ENCODE measurements at places on chromosomes 2 and 18.

- DNase-seq, result no peak
These were observed 37.8 kb upstream of the EFEMP1 start for GRCh38 chr2:55961318-55961911.

GRCh38 chr2:173750353-173750801, 214.8 kb downstream of the SP3 start:
- DNase-seq, result no peak

DNA sequence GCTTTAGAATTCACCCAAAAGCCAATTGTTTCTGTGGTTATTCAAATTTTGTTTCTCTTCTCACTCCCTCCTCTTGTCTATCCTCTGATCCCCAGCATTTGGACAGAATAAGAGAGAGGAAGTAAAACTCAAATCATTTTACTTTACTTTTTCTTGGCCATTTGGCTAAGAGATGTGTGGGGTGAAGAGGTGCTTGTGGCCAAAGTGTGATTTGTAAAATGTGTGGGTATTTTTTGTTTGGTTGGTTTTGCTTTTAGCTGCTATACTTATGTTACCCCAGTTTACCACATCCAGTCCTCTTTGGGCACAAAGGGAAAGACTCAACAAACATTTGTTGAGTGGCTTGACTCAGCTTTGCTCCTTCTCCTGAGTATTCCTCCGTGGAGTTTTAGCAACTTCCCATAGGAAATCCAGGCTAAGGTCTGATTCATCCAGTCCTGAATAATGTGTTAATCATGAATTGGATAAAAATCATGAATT, 109.1 kb upstream of the CYP1B1 start:
- peak; percentile 77 for DNase-seq

- DNase-seq, result no peak
These were observed 114.4 kb downstream of the NCK2 start for GRCh38 chr2:105858868-105859693.

DNA sequence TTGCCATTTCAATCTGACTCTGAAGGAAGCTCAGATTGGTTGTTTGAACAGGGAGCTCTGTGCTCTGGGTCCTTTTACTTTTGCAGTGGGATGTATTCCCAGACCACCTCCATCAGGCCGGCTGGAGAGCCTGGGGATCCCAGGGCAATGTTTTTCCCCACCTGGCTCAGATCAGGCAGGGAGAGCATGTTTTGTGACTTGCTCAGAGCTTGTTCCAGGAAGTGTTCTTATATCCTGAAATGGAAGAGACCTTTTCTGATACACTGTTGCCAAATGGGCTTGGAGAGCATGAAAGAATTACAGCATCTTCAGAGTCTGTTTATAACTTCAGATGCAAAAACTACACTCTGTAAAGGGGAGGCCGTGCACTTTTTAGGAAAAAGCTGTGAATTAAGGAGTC, 56.0 kb downstream of the LIPG start:
- DNase-seq, result no peak

DNA sequence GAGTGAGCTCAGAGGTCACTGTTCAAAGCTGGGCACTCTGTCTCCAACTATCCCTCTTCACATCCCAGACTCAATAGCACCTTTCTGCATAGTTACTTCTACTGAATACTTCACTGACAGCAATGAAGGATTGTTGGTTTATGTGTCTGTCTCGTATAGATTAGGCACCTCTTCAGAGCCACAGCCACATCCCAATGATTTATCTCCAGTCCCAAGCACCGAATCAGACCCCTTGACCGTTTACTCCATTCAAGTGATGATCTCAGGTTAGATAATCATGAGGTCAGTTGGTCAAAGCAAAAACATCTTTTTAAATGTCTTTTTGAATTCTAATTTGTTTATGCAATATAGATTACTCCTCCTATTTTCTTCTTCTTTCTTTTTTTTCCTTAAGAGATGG, 14.7 kb downstream of the NEDD4L start:
- DNase-seq, result no peak

GRCh38 chr2:118294063-118294462, 205.8 kb downstream of the INSIG2 start:
- DNase-seq, result no peak

- no peak for DNase-seq
These were observed 25.1 kb downstream of the ANXA4 start for GRCh38 chr2:69767034-69767433.

- DNase-seq, result no peak
These were observed 22.0 kb upstream of the POLR1B start for GRCh38 chr2:112520234-112520783.

GRCh38 chr2:140654565-140654964, 1476.3 kb downstream of the LRP1B start:
- no peak for DNase-seq

DNA sequence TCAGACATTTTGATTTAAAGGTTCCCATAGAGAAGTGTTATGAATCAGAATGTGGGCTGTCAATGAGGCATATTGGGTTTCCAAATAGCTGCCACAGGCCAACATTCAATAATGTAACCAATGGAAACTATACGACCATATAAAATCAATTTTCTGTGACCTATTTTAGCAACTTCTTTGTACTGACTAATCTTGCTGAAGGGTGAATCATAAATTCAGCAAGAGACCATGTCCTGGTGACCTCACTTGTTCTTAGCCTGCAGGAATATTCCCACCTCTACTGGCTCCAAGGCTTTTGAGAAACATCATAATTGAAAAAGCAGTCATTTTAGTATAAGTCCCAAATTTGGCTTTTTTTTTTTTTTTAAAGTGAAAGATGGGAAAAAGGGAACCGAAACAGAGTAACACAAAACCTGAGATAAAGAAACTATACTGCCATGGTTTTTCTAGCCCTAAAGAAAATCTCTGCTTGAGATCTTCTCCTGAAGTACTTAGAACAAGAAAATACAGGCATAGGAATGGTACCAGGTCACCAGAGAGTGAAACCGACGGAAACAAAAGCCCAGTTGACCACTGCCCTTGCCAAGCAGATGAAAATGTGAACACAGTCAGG, 32.1 kb downstream of the PLEKHM3 start:
- DNase-seq, result no peak

DNA sequence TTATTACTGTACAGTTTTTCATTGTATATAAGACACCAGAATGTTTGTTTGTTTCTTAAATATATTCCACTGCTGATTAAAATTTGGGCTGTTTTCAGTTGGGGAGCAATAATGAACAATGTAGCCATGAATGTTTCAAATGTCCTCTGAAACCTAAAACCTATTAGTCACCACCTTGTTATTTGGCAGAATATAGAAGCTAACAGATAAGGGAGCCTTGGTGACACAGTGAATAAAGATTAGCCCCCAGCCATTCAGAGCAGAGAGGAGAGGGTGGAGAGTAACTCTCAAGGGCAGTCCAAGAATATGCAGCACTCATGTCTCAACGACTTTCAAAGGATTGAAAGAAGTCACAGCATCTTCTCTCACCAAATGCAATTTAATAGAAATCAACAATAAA, 43.1 kb upstream of the ATP8B1 start:
- no peak for DNase-seq

DNA sequence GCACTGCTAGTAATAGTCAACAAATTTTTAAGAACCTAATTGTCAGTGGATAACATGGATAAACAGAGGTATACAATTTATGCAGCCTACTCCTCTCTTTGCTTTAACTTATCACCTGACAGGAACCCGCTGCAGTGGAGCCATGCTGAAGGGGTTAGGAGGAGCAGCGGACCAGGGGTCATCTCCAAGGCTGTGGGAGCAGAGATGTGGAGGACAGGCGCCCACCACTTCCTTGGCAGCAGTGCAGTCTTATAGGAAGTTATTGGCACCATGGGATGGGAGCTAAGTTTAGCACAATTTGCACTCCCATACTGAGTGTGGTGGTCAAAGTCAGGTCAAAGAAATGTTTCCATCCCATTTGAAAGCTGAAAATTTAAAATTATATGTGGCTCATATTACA, 35.6 kb downstream of the HDLBP start:
- no peak for DNase-seq

GRCh38 chr2:62091471-62091870, 104.4 kb upstream of the B3GNT2 start:
- no peak for DNase-seq

- DNase-seq, result no peak
These were observed 76.3 kb downstream of the CD226 start for GRCh38 chr18:69871363-69871762.

DNA sequence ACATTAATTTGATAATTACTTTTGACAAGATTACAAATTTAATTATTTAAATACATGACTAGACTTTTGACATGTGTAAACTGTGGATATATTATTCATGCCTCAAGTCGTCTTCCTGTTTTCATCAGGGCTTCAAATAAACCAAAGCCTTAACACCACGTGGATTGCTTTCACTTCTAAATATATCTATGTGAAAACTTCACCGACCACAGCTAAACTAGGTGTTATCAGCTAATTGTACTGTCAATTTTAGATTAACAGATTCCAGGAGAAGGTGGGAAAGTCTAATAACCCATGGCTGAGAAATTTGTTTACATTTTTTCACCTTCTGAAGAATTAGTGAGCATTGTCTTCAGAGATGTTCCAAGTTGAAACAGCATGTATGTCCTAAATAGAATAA, 494.7 kb upstream of the FAM98A start:
- DNase-seq, result no peak

GRCh38 chr2:224284134-224284946, 117.6 kb downstream of the FAM124B start:
- DNase-seq, result no peak

DNA sequence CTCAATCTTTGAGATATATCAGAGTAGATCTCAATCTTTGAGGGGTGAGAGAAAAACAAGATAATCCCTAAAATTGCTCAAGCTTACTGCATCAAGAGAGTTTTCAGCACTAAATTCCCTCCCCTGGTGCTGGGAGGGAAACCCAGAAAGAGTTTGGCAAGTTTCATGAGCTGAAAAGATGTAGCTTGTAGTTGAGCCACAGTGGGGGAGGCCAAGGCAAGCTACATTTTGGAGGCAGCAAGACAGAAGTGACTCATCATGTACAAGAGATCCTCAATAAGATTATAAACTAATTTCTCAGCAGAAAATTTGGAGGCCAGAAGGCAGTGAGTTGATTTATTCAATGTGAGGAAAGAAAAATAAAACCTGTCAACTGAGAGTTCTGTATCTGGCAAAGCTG, 308.2 kb downstream of the PIEZO2 start:
- no peak for DNase-seq

DNA sequence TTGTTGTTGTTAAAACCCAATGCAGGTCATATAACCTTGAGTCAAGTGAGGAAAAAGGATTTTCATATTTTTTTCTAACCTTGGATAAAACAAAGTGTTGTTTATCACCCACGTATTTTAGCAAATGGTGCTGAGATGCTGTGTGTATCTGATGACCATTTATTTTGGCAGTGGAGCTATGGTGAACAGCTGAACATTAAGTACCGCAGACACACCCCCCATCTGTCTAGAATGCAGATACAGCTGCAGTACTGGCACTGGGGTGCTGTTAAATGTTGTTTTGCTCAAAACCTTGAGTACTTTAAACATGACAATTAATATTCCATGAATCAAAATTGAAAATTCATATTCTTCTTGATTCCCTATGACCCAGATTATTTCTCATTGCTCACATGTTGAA, 773.3 kb upstream of the SLC39A10 start:
- DNase-seq, result no peak

DNA sequence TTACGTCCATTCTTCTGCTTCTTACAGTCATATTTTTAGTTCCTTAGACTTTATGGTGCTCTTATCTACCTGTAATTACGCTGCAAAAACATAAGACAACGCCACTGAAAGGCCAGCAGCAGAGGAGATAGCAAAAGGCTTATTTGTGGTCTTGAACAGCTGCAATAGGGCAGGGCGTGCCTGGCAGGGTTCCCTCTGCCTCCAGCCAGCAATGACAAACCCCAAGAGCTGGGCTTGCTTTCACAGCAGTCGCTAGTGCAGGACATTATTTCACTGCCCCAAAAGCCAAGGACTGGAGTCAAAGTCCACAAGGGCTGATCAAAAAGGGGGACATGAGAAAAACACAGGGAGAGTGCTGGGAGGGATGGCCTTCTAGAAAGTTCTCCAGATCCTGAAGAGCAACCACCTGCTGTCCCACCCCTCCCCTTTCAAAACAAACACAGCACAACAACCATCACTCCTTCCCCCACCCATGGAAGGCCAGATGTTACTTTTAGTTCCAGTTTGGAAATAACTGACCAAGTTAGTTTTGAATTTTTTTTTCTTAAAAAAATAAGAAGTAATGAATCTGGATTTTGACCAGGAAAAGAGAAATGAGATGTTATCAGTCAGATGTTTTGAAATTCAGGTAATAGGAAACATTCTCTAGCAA, 127.8 kb downstream of the RBMS1 start:
- no peak for DNase-seq

DNA sequence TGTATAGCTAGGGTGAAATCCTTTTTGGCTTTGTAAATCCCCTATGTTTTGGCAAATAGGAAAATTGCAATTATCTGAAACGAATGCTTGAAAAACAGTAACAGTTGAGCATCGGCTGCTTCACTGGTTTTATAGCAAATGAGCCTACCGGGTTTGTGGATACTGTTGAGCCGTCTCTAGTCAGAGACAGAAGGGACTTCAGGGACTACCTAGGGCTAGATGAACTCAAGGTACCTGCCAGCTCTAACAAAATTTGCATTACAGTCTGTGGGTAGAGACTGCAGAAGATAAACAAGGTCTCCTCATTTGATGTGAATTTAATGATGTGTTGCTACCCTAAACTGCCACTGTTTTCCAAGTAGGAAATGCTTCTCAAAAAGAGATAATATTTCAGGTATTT, 101.1 kb downstream of the EML6 start:
- no peak for DNase-seq

- no peak for DNase-seq
These were observed 1.2 kb downstream of the ANKRD23 start for GRCh38 chr2:96842600-96842999.

DNA sequence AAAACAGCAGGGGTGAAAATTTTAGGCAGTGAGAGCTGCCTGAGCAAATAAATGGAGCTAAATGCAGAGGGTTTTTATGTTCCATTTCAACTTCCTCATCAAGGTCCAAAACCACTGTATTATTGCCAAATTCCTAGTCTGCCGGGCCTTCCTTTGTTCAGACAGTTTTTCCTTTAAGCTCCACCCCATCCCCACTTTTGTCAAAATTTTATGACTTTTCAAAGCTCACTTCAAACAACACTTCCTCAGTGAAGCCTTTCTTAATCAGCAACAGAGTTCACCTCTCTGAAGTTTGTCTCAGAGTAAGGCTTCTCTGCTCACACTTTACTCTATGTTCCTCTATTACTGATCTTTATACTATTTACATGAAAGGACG, 81.3 kb downstream of the CERKL start:
- DNase-seq, result no peak

GRCh38 chr2:218152777-218153176, 14.0 kb downstream of the CXCR1 start:
- no peak for DNase-seq
